ENCODE measurements at places on chromosomes 7 and 10.
A peak's percentile ranks its signal among the peaks of the same experiment; 100 is the strongest.

DNA sequence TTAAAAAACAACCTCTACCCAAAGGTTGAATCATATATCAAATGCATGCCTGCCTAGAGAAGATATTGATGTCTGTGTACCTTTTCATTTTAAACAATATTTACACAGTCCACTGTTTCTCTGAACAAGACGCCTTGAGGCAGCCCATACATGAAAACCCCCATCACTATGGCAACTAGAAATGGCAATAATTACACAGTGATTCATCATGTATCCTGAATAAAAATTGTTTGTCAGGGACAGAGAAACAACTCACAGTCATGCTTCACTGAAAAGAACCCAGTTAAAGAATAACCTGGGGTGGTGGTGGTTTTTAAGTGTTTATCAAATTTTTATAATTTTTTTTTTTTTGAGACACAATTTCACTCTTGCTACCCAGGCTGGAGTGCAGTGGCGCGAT is 19.7 kb downstream of the DNAJC12 start:
- no peaks in the 10 kb centered on the region for H3K4me1 ChIP-seq
- peak; percentile 44 for DNase-seq
- H3K27me3 ChIP-seq: no peaks in the 10 kb centered on the region
- H3K36me3 ChIP-seq: no peaks in the 10 kb centered on the region
- H3K27ac ChIP-seq: no peak overlapping the region
- no peak overlapping the region for H3K4me3 ChIP-seq

DNA sequence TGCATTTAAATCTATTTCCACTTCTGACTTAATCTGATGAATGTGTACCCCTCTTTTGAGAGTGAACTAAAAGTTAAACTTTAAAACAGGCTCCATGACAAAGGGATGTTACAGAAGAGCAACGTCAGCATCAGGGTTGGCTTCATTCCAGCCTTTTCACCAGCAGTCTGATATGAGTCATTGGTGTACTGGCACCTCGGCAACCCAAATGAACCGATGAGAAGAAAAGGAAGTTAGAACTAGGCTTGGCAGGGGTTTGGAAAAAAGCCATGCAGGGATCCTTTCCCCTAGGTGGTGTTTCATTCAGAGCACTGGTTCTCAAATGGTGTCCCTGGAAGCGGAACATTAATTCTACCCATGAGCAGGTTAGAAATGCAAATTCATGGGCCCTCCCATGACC is 53.6 kb downstream of the SEC61G start:
- H3K27me3 ChIP-seq: no peaks in the 10 kb centered on the region
- H3K27ac ChIP-seq: no peak overlapping the region
- DNase-seq: peak; percentile 37
- H3K36me3 ChIP-seq: no peaks in the 10 kb centered on the region

GRCh38 chr7:30846378-30846777 is 65.3 kb upstream of the AQP1 start:
- H3K27me3 ChIP-seq: no peaks in the 10 kb centered on the region
- no peaks in the 10 kb centered on the region for H3K36me3 ChIP-seq
- H3K4me1 ChIP-seq: peaks cover 5% of the 10 kb centered on the region
- no peak overlapping the region for H3K27ac ChIP-seq
- DNase-seq: no peak

GRCh38 chr7:3200504-3200903 is 100.5 kb upstream of the SDK1 start:
- H3K27ac ChIP-seq: no peak overlapping the region
- no peaks in the 10 kb centered on the region for H3K27me3 ChIP-seq
- H3K4me3 ChIP-seq: no peak overlapping the region
- peak; percentile 62 for DNase-seq
- H3K36me3 ChIP-seq: no peaks in the 10 kb centered on the region
